Transverse colon (tissue), 4 donors: ENCODE measurements at places on chromosomes 11 and 22. TPM values are rescaled to one million over a fixed set of nuclear protein-coding genes. Genes with fewer than 3 reads are reported as not detected.
A peak's percentile ranks its signal among the peaks of the same experiment; 100 is the strongest.

DNA sequence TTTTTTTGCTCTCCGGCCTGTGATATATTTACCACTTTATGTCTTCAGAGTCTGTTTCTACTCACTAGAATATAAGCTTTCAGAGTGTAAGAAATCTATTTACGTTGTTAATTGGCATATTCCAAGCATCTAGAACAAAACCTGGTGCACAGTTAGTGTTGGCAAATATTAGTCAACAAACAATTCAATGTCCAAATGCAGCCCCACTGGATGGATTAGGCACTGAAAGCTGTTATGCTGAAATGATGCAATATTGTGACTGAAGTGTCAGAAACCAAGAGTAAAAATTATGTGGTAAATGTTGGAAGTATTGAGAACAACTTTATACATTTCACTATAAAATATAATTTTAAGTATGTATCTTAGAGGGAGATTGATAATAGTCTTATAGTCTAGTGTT lies 24.8 kb downstream of the CASP4 start:
- no peak overlapping the region for H3K4me3 ChIP-seq
- no peaks in the 10 kb centered on the region for H3K36me3 ChIP-seq
- DNase-seq: no peak
- no peak overlapping the region for H3K27ac ChIP-seq
- H3K27me3 ChIP-seq: no peaks in the 10 kb centered on the region

DNA sequence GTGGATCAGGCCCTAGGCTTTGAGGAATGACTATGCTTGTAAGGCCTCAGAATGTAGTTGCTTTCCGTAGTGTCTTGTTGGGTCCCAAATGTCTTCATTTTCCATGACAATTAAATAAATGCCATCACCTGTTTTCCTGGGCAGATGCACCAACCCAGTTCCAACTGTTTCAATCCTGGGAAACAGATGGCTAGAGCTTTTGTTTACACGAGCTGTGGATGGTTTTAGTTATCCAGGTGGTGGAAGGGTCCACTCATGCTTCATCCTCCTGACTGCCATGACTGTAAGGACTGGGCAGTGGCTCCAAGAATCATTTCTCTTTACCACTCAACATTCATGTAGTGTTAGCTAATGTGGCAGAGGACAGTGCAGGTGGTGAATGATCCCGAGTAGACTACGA lies 8.6 kb downstream of the RCN1 start:
- H3K27ac ChIP-seq: no peak overlapping the region
- no peaks in the 10 kb centered on the region for H3K27me3 ChIP-seq
- DNase-seq: no peak

- peaks cover 15% of the 10 kb centered on the region for H3K4me1 ChIP-seq
- no peaks in the 10 kb centered on the region for H3K36me3 ChIP-seq
- DNase-seq: no peak
- no peak overlapping the region for H3K27ac ChIP-seq
- no peak overlapping the region for H3K4me3 ChIP-seq
Measured at GRCh38 chr22:46337870-46338269, 2.4 kb downstream of the TRMU start.

DNA sequence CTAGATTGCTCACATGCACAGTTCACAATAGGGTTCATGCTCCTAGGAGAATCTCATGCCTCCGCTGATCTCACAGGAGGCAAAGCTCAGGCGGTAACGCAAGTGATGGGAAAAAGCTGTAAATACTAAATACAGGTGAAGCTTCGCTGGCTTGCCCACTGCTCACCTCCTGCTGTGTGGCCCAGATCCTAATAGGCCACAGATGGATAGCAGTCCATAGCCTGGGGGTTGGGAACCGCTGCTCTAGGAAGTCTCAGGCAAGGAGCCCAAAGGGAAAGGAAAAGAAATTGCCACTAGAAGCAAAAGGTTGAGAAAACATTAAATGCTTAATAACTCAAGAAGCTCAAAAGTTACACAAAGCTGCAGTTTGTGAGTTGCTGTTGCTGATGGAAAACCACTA lies 3.2 kb upstream of the TRPC6 start:
- H3K36me3 ChIP-seq: no peaks in the 10 kb centered on the region
- no peak for DNase-seq
- H3K4me1 ChIP-seq: no peaks in the 10 kb centered on the region
- peaks cover 29% of the 10 kb centered on the region for H3K27me3 ChIP-seq

The SLCO2B1 gene
- 165 TPM for total RNA-seq

DNA sequence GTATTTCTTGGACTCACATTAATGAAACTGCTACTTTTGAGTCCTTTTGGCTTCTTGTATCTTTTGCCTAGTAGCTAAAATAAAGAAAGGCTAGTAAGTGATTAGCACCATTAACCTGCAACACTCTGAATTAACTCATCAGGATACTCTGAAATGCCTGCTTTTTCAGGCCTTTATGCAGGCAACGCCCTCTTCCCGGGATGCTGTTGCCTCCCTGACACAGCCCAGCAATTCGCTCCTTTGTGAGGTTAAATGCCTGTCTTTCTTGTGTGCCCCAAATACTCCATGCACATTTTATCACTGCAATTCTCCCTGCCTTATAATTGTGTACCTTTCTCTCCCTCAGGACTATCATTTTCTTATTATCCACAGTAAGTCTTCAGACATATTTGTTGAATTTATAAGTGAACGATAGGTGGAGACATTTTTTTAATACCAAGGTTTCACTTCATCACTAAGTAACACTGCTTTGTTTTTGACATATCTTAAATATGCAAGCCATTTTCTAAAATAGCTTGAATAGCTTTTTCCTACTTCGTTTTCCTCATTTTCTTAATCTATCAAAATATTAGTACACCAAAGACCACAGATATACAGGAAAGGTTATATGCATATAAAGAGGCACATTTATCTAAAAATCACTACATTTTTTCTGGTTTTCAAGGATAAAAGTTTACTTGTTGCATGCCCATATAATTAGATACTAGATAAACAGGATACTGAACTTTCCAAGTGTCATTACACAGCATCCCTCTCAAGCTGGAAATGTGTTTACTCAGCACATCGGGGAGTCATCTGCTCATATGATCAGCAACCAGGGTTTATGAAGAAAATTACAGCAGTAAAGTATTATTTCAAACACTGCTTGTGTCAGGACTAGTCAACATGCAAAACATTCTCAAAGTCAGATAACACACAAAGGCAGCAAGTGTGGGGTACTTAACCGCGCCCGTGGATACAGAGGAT lies 48.5 kb upstream of the DDI1 start:
- no peak overlapping the region for H3K4me3 ChIP-seq
- no peaks in the 10 kb centered on the region for H3K4me1 ChIP-seq
- no peak overlapping the region for H3K27ac ChIP-seq
- H3K27me3 ChIP-seq: no peaks in the 10 kb centered on the region
- DNase-seq: no peak

GRCh38 chr11:113245216-113245615 lies 69.2 kb upstream of the TTC12 start:
- no peak overlapping the region for H3K4me3 ChIP-seq
- no peak for DNase-seq
- peaks cover 18% of the 10 kb centered on the region for H3K4me1 ChIP-seq
- no peak overlapping the region for H3K27ac ChIP-seq
- peaks cover 5% of the 10 kb centered on the region for H3K27me3 ChIP-seq
- H3K36me3 ChIP-seq: no peaks in the 10 kb centered on the region

The OR4C3 gene
- not detected for total RNA-seq

- no peak overlapping the region for H3K4me3 ChIP-seq
- no peak for DNase-seq
- no peaks in the 10 kb centered on the region for H3K4me1 ChIP-seq
- no peak overlapping the region for H3K27ac ChIP-seq
- H3K27me3 ChIP-seq: no peaks in the 10 kb centered on the region
Measured at GRCh38 chr22:21917959-21918261, 34.7 kb downstream of the PPM1F start.

The TNKS1BP1 gene
- 74.3 TPM for total RNA-seq

DNA sequence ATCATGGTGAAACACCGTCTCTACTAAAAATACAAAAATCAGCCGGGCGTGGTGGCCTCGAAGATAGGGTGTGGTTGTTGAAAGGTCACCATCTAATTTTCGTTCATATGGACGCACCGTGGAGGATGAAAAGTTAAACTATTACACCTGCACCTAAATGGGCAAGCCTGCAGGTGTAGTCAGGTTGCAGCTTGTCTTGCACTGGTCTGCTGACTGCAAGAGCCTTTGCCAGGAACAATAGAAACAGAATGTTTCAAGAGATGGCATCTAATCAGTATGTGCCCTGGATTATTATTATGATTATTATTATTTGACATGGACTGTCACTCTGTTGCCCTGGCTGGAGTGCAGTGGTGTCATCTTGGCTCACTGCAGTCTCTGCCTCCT lies 908 bp downstream of the NADSYN1 start:
- H3K36me3 ChIP-seq: no peaks in the 10 kb centered on the region
- H3K4me1 ChIP-seq: peaks cover 15% of the 10 kb centered on the region
- no peak for DNase-seq
- peak overlapping the region; percentile 91 for H3K27ac ChIP-seq
- H3K4me3 ChIP-seq: peak overlapping the region; percentile 90
- H3K27me3 ChIP-seq: no peaks in the 10 kb centered on the region

GRCh38 chr22:42696331-42696967 lies 24.2 kb downstream of the A4GALT start:
- no peak for DNase-seq
- no peaks in the 10 kb centered on the region for H3K36me3 ChIP-seq
- H3K4me1 ChIP-seq: peaks cover 17% of the 10 kb centered on the region
- H3K27me3 ChIP-seq: no peaks in the 10 kb centered on the region
- H3K27ac ChIP-seq: peak overlapping the region; percentile 45

The CD81 gene
- total RNA-seq: 406 TPM

DNA sequence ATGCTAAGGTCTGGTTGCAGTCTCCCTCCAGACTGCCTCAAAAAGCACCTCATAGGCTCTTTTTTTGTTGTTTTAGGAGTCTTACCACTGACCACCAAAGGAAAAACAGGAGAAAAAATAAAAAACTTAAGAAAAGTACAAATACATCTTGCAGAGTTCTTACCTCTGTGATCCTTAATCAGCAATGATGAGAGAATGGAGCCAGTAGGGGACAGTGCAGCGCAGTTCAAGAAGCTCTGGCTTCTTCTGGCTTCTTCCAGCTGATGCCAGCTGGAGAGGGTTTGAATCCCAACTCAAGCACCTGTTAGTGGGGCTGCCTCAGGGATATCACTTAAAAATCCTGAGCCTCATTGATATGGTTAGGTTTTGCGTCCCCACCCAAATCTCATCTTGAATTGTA lies 223.3 kb upstream of the ISX start:
- H3K4me1 ChIP-seq: no peaks in the 10 kb centered on the region
- no peaks in the 10 kb centered on the region for H3K36me3 ChIP-seq
- DNase-seq: no peak
- H3K27ac ChIP-seq: no peak overlapping the region
- H3K27me3 ChIP-seq: peaks cover 7% of the 10 kb centered on the region

DNA sequence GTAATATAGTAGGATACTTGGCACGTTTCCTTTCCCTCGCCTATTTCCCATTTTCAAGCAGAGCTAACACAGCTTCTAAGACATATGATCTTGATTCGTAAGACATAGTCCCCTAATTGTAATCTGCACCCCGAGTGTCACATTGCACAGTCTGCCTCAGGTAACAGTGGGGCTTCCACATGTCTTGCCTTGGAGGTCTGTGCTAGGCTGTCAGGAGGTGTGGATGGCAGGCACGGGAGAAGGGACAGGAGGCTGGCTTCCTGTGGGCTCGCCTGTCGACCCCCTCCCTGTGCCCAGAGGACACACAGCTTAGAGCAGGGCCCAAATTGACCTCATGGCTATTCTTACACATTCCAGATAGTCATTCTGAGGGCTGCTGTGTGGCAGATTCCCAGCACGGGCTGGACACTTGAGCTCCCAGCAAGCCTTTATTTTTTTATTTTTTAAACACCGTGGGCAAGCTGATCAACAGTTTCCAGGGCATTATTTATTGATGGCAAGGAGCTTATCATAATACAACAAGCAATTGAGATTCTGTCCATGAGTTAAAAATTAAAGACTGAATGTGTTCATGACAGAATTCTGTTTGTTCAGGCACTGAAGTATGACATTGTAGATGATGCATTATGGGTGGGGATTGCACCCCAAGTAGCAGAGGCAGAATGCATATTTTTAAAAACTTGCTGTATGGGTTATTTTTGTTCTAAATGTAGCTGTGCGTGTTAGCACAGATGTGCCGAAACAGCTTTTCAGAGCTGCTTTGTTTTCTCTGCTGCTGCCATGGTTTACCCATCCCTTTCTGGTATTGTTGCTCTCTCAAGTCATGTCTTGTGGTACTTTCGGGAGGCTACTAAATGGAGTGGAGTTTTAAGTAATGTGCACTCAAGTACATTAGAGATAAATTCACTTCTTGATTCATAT lies 113.0 kb downstream of the ATXN10 start:
- no peak overlapping the region for H3K4me3 ChIP-seq
- no peaks in the 10 kb centered on the region for H3K36me3 ChIP-seq
- H3K4me1 ChIP-seq: no peaks in the 10 kb centered on the region
- no peaks in the 10 kb centered on the region for H3K27me3 ChIP-seq

DNA sequence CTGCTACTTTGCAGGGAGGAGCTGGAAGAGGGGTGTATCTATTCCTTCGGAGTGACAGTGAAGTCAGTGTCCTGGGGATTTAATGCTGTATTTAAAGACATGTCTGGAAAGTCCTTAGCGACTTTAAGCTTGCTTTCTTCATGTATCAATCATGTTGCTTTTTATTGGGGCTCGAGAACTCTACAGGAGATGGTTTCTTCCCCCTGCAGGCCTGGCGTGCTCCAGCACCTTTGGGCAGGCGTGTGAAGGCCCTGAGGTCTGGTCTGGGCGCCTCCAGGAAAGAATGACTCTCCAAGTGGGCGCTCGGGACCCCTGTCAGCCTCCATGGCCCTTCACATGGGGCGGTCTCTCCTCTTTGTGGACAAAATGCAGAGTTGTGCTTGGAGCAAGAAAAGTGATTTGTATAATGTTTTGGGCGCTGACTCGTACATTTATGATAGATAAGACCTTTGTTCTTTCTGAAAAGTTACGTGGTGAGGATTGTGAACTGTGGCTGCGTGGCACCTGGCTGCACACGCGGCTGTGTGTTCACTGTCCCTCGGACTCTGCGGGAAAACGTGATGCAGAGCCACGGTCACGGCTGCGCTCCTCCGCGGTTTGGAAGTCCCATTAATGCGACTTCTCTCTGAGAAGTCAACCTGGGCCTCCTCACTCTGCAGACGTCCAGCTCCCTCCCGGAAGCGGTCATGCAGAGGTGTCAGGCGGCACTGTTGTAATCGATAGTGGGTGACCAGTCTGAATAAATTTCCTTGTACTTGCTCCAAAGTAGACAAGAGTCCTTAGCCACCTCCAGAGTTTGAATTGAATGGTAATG lies 282.5 kb downstream of the TBC1D22A start:
- H3K4me3 ChIP-seq: no peak overlapping the region
- no peak for DNase-seq
- no peak overlapping the region for H3K27ac ChIP-seq
- H3K36me3 ChIP-seq: no peaks in the 10 kb centered on the region

- no peak overlapping the region for H3K4me3 ChIP-seq
- no peaks in the 10 kb centered on the region for H3K4me1 ChIP-seq
- H3K27ac ChIP-seq: no peak overlapping the region
- H3K36me3 ChIP-seq: no peaks in the 10 kb centered on the region
- no peaks in the 10 kb centered on the region for H3K27me3 ChIP-seq
Measured at GRCh38 chr11:8008212-8008611, 21.1 kb downstream of the EIF3F start.

The SYTL2 gene
- total RNA-seq: 1,280 TPM

GRCh38 chr11:12275818-12276217 lies 101.6 kb upstream of the PARVA start:
- H3K4me1 ChIP-seq: no peaks in the 10 kb centered on the region
- no peak overlapping the region for H3K27ac ChIP-seq
- H3K4me3 ChIP-seq: no peak overlapping the region
- no peaks in the 10 kb centered on the region for H3K27me3 ChIP-seq
- H3K36me3 ChIP-seq: no peaks in the 10 kb centered on the region

The UPK3A gene
- total RNA-seq: not detected

GRCh38 chr11:68293708-68294107 lies 18.7 kb upstream of the LRP5 start:
- DNase-seq: no peak
- H3K27ac ChIP-seq: no peak overlapping the region
- no peaks in the 10 kb centered on the region for H3K36me3 ChIP-seq
- H3K4me3 ChIP-seq: no peak overlapping the region
- peaks cover 25% of the 10 kb centered on the region for H3K4me1 ChIP-seq
